AG10803 (cell line): ENCODE measurements at places on chromosomes 6 and 20.

DNA sequence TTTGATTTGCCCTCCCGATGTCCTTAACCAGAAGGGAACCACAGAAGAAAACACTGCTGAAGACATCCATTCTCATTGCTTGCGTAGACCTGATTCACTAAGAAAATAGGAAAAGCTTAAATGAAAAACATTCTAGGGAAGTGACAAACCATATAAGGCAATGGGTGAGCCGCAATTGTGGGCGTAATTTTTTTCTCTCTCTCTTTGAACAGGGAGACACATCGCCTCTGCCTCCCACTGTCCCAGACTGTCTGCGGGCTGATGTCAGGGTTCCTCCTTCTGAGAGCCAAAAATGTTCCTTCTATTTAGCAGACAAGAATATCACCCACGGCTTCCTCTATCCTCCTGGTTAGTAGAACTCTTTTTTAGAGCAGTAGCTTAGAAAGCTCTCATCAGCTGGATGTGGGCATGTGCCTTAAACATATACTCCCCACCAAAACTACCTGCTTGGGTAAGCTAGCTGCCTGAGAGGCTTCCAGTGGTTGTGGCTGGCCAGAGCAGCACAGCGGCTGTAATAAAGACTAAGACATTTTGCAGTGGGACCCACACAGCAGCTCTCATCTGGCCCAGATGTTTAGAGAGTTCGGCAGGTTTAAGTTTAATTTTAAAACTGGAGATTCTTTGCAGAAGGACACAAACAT, 22.7 kb upstream of the CTAGE9 start:
- peak; percentile 77 for DNase-seq

DNA sequence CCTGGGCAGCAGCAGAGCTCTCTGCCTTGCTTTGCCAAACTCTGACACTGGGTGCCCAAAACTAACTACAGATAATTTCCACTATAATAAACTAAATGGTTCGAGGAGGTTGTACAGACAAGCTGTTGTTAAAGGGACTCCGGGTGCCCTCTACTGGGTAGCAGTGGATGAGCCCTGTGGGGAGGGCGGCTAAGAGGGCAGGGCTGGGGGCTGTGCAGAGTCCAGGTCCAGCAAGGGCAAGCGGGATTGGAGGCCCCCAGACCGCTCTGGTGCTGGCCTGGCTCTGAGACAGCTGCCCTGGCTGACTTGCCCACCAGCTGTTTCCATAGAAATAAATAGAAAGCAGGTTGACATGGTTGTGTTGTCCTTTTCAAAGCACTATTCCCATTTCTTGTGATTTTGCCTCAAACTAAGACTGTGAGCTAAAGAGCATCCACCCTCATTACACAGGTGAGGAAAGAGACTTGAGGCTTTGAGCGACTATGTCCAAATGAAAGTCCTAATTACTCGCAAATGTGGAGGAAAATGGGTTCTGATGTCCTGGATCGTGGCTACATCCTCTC, 167.6 kb upstream of the CST7 start:
- DNase-seq: peak; percentile 39

- peak; percentile 6 for DNase-seq
Measured at GRCh38 chr6:76814496-76815458, 648.5 kb downstream of the HTR1B start.

DNA sequence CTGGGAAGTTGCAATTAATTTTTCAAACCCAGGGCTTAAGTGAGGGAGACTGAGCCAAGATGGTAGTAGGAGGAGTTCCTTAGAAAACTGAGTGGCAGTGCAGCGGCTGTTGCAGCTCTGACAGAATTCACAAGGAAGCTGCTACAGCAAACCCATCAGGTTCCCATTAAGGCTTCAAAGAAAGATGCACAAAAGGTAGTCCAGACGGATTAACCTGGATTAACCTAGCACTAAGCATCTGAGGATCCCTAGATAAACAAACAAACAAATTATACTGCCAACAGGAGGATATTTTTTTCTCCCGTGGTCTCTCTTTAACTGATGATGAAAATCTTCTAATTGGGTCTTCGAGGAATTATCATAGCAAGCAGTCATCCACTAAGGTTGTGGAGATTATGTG, 5.2 kb downstream of the TENT5A start:
- DNase-seq: no peak

DNA sequence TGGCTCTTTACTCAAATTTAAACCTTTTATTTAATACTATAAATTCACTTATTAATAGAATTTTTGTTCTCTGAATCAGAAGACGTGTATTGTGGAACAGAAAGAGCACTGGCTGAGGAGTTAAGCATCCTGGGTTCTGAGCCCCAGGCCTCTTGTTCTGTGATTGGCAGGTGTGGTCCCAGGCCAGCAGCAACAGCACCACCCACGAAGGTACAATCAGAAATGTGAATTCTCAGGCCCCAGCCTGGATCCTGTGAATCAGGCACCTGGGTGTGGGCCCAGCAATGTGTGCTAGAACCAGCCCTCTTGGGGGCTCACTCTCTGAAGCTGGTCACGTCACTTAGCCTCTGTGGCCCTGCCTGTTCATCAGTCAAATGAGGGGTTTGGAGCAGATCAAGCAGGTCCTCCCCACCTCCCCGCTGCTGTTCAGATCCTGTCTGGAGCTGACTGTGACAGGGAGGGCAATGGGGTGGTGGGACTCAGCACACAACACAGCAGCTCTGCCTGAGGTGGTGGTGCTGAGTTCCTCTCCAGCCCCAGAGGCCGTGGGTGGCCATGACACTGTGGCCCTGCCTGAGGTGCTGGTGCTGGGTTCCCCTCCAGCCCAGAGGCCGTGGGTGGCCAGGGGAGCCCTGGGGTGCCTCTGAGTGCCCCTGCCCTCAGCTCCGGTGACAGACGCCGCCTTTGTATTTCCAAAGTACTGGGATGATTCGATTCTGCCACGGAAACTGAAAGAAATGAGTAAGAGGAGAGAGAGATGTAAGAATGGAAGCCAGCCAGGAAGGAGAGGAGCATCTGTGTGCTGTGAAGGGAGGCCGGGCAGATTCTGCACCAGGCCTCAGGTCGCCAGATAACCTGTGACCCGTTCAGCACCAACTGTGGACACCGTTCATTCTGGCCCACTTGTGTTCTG, 41.6 kb upstream of the FRMD1 start:
- DNase-seq: no peak

GRCh38 chr20:63129991-63130657, 85.8 kb downstream of the YTHDF1 start:
- no peak for DNase-seq

- peak; percentile 41 for DNase-seq
Measured at GRCh38 chr6:63923139-63923739, 287.6 kb downstream of the PHF3 start.

DNA sequence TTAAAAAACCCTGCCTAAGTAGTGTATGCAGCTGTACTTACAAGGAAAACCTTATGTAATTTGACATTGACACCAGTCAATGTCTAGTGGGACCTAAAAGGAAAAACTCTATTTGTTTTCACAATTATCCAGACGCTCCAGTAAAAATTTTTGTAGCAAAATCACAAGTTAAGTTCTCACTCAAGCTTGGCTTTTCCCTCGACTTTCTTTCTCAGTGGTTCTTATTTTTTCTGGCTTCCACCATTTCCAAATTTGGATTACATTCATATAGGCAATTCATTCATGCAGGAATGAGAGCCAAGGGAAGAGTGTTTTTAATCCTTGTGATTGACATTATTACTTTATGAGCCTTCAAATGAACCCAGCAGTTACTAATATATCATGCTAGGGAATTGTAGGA, 66.0 kb upstream of the ADGRG6 start:
- DNase-seq: no peak

- DNase-seq: peak; percentile 6
Measured at GRCh38 chr20:7722564-7722963, 217.7 kb downstream of the HAO1 start.

GRCh38 chr6:37303891-37304503, 46.1 kb upstream of the TMEM217 start:
- peak; percentile 54 for DNase-seq

DNA sequence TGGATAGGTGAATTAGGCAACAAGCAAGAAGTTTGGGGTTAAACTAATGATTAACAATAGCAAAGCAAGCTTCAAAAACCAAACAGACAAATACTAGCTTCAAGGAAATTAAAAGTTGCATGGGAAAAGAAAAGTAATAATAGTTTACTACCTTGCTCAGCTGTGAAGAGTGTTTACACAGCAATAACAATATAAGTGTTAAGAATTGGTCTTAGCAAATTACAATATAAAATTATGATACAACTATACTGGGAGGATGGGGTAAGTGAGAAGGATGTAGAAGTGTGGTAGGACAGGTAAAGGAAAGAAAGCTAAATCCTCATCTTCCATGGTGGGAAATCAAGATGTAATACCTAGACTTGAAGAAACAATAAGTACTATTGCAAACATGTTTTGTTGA, 137.7 kb upstream of the MAFB start:
- no peak for DNase-seq

- peak; percentile 79 for DNase-seq
Measured at GRCh38 chr6:72464791-72465691, 156.8 kb upstream of the KCNQ5 start.

- no peak for DNase-seq
Measured at GRCh38 chr6:107684996-107685395, 139.1 kb downstream of the SCML4 start.

DNA sequence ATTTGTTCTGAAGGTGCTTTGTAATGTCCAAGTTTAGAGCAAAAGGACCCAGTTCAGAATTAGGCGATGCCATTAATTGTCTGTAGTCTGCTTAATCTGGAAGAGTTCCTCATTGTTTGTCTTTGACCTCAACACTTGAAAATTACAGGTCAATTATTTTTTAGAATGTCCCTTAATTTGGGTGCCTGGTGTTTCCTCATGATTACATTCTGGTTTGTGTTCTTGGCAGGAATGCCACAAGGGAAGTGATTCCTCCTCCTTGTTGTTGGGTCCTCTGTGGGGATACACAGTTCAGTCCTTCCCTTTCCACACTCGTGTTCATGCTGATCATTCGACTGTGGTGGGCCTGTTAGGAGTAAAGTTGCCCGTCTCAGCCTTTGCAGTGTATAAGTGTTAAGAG, 207.3 kb downstream of the JARID2 start:
- DNase-seq: no peak

DNA sequence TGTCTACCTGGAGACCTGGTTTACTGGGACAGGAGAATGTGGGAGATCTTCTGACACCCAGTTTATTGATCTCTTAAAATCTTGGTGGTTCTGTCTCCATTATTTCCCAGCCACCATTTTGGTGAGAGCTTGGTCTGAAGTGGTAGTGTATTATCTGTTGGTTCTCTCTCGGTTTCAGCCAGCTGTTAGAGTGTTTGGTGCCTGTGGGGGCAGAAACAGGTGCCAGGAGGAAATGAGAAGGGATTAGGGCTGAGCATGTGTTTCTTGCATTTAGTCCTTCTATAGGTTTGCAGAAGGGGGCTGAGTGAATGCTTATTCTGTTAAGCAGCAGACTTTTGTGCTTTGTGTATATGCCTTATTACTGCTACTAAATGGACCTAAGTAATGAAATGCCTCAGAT, 9.6 kb downstream of the JARID2 start:
- DNase-seq: no peak

DNA sequence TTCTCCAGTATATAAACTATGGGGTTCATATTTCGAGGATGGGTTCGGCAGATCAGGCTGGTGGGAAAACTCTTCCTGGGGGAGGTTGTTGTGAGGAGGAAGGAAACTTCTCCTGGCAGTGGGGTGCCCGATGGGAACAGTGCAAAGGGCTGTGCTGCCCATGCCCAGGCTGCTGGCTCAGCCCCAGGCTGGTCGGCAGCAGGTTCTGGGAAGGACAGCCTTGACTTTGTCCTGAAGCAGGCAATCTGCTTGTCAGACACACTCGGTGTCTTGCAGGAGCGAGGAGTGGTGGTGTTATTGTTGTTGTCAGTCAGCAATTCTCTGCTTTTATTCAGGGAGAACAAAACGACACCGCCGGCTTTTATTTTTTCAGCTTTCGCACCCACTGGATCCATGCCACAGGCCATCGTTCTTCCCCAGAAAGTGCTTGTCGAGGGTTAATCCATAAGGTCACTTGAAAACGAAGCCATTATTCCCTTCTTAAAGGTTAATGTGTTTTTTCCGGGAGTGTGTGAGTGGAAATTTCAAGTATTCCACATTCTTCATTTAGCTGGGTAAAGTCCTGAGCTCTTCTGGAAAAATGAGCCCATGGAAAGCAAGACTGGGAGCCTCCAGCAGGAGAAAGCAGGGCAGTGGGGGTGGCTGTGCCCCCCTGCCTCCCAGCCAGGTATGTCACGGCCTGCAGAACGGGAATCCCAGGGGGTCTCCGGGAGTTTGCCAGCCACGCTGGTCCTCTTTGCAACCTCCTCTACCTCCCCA, 57.0 kb upstream of the STX16 start:
- DNase-seq: no peak

- DNase-seq: no peak
Measured at GRCh38 chr6:90910893-90911292, 324.0 kb upstream of the MAP3K7 start.

DNA sequence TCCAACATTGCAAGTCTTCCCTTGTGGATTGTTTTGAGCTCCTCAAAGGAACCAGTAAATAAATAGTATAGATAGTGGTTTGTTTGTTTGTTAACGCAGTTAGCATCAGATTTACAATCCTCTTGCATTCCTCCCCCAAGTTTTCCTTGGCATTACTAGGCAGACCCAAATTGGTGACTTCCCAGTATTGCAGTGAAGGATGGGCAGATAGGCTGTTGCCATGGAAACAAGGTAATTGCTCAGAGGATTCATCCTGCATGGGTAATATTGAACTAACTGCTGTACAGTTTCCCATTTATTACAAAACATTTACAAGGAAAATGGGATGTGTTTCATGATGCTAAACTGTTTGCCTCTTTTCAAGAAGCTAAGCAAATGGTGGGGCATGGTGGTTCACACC, 477.2 kb downstream of the EPM2A start:
- no peak for DNase-seq

GRCh38 chr20:42873259-42873658, 316.4 kb downstream of the PTPRT start:
- DNase-seq: no peak

- no peak for DNase-seq
Measured at GRCh38 chr6:170165471-170166117, 125.3 kb downstream of the DLL1 start.

DNA sequence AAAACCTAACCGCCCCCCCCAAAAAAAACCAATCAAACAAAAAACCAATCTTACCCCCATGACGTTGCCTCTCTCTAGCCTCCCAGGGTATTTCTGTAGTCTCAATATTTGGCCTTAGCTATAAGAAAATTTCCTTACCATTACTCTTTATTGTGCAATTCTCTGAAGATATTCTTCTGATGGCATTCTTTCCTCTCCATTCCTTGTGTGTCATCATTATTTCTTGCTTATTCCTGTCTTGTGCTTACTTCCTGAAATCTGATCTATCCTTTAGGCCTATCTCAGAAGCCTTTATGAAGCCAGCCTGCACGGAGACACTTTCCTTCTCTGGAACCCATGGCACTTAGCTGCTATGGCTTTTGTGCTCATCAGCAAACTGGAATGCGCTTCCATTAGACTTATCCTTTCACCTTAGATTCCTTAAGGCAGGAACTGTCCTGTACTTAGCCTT, 65.9 kb upstream of the DDR1 start:
- peak; percentile 92 for DNase-seq

- no peak for DNase-seq
Measured at GRCh38 chr6:63448229-63448628, 124.1 kb upstream of the LOC128125822 start.

- no peak for DNase-seq
Measured at GRCh38 chr20:12287575-12287974, 369.9 kb downstream of the BTBD3 start.
